ENCODE measurements at places on chromosomes 4 and X.

- DNase-seq: no peak
These were observed 30.6 kb downstream of the ABHD18 start for GRCh38 chr4:127995776-127996175.

GRCh38 chrX:30733852-30734660, 80.8 kb downstream of the GK start:
- DNase-seq: no peak

DNA sequence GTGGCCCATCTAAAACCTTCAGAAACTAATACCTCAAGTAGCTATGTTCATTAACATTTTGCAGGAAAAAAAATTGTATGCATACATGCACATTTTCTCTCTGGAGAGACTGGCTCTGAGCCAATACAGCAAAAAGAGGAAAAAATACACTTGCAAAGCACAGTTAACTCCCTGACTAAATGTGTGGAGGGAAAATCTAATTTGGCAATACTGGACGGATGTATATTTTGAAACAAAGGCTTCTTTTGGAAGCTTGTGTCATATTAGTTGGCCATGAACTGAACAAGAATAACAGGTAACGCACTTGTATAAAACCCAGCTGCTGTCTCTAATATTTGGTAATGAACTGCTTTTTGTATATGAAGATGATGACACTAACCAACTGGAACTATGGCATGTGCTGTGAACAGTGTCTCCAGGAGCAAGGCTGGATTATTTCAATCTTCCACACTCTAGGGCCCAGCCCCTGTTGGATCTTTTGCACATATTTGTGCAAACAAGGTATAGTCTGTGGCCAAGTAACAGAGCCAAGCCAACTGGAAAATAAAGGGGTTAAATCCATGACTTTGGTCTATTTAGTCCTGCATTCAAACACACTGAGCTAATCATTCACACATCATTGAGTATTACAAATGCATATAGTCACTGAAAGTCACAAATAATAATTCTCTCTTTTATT, 67.9 kb upstream of the NRK start:
- DNase-seq: no peak

GRCh38 chrX:148457279-148457678, 43.1 kb upstream of the AFF2 start:
- no peak for DNase-seq

DNA sequence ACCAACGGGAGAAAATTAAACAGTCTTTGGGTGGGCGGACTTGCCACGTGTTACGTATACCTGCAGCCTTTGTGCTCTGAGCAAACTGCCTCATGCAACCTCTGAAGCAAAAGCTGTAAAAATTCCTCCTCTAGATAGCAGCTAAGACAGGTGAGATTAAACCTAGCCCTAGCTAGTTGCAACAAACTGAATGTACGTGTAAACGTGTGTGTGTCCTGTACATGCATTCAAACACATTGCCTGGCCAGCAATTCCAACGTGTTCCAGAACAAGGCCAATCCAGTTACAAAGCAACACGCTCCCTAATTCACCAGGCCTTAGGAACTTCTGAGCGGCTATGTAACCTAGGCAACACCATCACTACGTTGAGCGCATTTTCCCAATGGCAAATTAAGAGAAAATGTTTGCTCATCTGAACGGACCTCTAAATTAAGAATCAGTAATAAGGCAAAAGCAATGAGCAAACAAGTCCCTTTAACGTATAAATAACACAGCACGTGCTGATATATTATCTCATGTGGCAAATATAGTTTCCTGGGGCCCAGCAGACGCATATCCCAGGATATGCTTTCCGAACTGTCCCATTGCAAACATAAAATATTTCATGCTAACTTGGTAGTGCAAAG, 792 bp downstream of the PPID start:
- DNase-seq: no peak
